Cerebellum (tissue), 4 donors: ENCODE measurements at places on chromosomes 16 and 17. TPM values are rescaled to one million over a fixed set of nuclear protein-coding genes. Genes with fewer than 3 reads are reported as not detected.

The CD300LB gene
- not detected for total RNA-seq

The CUEDC1 gene
- 13.3 TPM for total RNA-seq

DNA sequence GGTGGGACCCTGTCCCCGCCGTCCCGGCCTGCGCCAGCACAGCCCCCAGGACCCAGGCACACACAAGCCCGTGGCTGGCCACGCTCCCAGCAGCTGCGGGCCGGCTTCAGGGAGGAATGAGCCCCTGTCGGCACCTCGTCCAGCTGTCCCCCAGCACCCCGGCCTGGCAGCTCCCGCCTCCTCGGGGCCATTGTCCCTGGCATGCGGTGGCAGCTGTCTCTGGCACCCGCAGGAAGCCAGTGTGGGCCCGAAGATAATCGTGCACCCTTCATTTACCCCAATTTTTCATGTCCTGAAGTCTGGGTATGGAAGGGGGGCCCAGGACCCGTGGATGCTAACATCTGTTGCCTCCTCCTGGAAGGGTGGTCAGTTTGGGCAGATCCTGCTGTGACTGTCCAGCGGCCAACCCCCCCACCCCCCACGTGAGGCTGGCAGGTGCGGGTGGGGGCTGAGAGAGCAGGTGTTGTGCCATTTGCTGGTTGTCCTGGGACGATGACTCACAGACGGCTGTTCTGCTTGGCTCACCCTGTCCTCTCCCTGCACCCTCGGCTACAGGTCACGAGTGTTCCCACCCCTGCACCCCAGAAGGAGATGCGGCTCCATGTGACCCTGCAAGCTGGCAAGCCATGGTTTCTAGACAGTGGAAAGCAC is 4.0 kb upstream of the LMF1 start:
- DNase-seq: no peak

DNA sequence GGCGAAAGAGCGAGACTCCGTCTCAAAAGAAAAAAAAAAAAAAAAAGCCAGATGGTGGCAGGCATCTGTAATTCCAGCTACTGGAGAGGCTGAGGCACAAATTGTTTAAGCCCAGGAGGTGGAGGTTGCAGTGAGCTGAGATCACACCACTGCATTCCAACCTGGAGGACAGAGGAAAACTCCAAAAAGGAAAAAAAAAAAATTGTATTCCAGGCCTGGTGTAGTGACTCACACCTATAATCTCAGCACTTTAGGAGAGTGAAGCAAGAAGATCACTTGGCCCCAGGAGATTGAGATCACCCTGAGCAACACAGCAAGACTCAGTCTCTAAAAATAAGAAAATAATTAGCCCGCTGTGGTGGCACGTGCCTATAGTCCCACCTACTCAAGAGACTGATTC is 20.1 kb downstream of the HBQ1 start:
- no peak for DNase-seq

GRCh38 chr17:76709077-76709950 is 1.5 kb downstream of the MXRA7 start:
- no peak for DNase-seq

- no peak for DNase-seq
These were observed 53.7 kb upstream of the CACNG4 start for GRCh38 chr17:66910651-66911285.
